Right ventricle myocardium inferior (tissue), 1 donor: ENCODE measurements at places on chromosomes 7 and 10. TPM values are rescaled to one million over a fixed set of nuclear protein-coding genes. Genes with fewer than 3 reads are reported as not detected.

TEX36 gene
- total RNA-seq, result not detected

DNAH11 gene
- 0.08 TPM for total RNA-seq

SSC4D gene
- total RNA-seq, result 1.3 TPM

HABP2 gene
- not detected for total RNA-seq

CCL24 gene
- not detected for total RNA-seq

GPR15LG gene
- total RNA-seq, result not detected

SNCG gene
- 24.7 TPM for total RNA-seq

DGKB gene
- total RNA-seq, result 0.38 TPM

ITIH2 gene
- total RNA-seq, result not detected

SPACDR gene
- 0.35 TPM for total RNA-seq

TMEM139 gene
- total RNA-seq, result 14.8 TPM

MYH16 gene
- total RNA-seq, result not detected

KCP gene
- total RNA-seq, result 0.11 TPM

NOS3 gene
- 19.4 TPM for total RNA-seq

GPRIN2 gene
- not detected for total RNA-seq

SLC26A5 gene
- total RNA-seq, result not detected

DKK1 gene
- total RNA-seq, result not detected

JAZF1 gene
- total RNA-seq, result 25.6 TPM

BAIAP2L1 gene
- 1.6 TPM for total RNA-seq

PTER gene
- 23.0 TPM for total RNA-seq

RAPGEF5 gene
- 9.4 TPM for total RNA-seq

PDK4 gene
- 431 TPM for total RNA-seq

ECD gene
- total RNA-seq, result 15.3 TPM

SLC35B4 gene
- total RNA-seq, result 5.6 TPM

AHCYL2 gene
- total RNA-seq, result 4.0 TPM

CH25H gene
- total RNA-seq, result 0.14 TPM

RAB19 gene
- total RNA-seq, result not detected

CPA2 gene
- total RNA-seq, result not detected

PRLHR gene
- not detected for total RNA-seq

HOXA3 gene
- total RNA-seq, result not detected

GHRHR gene
- total RNA-seq, result not detected

EPO gene
- not detected for total RNA-seq

GTF2IRD2 gene
- total RNA-seq, result 13.7 TPM

LMBR1 gene
- 35.4 TPM for total RNA-seq

ERVW-1 gene
- total RNA-seq, result not detected

OR13A1 gene
- total RNA-seq, result not detected

UPK3B gene
- 0.54 TPM for total RNA-seq

LDB3 gene
- total RNA-seq, result 1,478 TPM
